ENCODE measurements at places on chromosomes 2 and 18. TPM values are rescaled to one million over a fixed set of nuclear protein-coding genes. Genes with fewer than 3 reads are reported as not detected.

GRCh38 chr2:33316328-33316727 lies 160.1 kb upstream of the RASGRP3 start:
- DNase-seq = no peak

- DNase-seq = no peak
These were observed 24.6 kb downstream of the PTRHD1 start for GRCh38 chr2:24768601-24769000.

DNA sequence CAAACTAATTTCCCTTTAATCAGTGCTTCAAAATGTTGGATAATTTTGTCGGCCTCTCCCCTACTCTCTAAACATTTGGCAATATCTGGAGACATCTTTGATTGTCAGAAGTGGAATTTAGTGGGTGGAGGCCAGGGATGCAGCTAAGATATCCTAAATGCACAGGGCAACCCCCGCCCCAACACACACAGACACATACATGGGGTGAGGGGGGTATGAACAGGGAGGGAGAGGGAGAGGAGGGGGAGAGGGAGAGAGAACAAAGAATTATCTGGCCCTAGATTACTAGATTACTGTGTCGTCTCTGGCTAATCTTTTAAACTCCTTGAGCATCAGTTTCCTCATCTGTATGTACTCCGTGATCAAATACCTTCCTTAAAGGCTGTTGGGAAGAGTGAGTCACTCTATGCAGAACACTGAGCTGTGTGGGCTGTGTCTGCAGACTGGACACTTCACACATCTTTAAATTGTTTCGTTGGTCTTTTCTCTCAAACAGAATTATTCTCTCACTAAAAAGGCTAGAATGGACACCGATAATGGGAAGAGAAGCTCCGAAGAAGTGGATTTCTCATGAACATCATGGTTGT lies 2.9 kb downstream of the RNF149 start:
- DNase-seq = no peak

DNA sequence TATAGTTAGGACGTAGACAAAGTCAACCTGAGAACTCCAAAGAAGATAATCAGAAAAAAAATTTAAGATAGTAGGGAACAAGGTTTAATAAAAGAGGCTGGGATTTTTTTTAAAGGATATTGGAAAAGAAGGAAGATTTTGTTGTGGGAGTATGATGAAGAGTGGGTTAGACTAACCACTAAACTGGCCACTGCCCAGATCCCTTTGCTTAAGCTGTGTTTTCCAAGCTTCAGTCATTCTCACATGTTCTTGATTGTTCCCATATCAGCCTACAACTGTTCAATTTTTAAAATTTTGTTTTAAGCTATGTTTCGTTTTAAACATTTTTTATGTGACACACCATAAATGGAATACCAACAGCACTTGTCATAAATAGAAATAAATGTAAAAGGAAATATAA lies 284.5 kb upstream of the MMADHC start:
- no peak for DNase-seq

DNA sequence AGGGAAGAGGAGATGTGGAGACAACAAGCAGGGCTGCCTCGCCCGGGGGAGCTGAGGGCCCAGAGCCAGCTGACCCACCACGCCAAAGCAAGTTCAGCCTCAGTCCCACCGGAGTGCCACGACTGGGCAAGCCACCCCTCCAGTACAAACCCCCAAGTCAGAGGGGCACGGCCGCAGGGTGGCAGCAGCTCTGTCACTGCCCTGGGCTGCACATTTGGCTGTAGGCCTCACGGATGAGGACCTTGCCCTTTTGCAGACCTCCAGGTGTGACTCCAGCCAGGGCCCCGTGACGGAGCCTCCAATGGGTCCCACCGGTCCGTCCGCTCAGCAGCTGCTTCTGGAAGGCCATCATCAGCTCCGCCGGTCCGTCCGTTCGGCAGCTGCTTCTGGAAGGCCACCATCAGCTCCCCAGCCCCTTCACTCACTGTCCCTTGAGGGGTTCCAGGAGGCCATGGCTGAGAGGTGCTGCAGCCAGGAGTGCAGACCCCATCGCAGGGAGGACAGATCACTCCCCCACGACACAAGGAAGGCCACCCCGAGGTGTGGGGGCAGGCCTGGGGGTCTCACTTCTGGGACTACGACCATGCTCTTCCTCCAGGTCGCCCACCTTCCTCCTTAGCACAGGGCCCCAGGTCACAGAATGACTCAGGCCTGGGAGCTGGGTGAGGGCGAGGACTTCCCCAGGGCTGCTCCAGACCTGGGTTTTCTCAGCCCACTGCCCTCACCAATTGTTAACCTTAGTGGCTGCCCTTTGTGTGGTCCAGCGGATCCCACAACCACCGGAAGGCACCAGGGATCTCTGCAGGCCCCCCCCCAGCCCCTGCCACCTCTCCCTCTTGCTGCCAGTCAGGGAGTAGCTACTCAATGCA lies 24.6 kb upstream of the STK25 start:
- DNase-seq = no peak

GRCh38 chr18:31206787-31207381 lies 44.2 kb upstream of the DSC1 start:
- peak; percentile 33 for DNase-seq

DNA sequence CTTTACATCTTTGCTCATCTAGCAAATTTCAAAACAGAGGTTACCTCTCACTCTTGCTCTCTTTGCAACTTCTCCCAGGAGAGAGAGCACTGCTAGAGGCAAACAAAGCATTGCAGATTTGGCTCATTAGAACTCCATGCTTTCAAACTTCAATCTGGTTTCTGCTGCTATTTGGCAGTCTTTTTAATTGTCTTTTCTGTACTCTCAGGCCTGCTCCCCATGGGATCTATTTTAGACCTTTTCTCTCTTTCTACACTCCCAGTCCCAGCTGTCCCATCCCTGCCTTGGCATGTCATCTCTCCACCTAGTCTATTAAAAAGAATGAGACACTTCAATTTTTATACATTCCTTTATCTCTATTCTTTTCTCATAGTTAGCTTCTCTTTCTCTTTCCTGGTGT lies 15.2 kb downstream of the KCNJ3 start:
- peak; percentile 44 for DNase-seq

DNA sequence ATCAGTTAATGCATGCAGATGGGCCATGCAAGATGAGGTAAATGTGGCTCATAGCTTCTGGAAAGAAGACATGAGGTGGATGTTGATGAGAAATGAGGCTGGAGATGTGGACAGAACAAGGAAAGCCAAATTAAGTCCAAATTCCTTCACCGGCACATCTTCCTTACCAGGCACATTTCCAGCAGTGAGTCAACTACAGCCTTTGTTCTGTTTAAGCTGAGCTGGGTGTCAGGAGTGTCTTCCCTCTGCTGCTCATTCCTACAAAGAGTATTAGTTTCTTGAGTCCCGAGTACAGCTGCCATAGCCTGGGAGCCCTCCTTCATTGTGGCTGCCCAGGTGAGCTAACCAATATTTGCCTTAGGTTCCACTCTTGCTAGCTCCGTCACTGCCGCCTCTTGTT lies 945.0 kb downstream of the SLC4A3 start:
- no peak for DNase-seq

- no peak for DNase-seq
These were observed 45.4 kb upstream of the GORASP2 start for GRCh38 chr2:170883683-170884082.

- DNase-seq = no peak
These were observed 176.8 kb upstream of the MSH6 start for GRCh38 chr2:47606172-47606571.

DNA sequence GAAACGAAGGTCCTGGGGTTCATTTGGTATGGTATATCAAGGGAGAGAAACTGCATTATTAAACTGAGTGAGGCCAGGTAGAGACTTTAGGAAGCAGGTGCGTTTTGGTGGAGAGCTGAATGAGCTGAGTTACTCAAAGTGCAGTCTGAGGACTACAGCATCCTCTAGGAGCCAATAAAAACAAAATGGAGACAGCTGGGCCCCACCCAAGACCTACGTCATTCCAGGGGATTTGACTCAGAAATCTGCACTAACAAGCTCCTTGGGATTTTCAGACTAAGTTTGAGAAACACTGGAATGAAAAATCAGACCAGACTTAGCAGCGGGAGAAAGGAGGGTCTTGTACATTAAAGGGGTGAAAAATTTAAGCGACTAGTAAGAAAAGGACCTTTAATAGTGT lies 131.5 kb downstream of the UXS1 start:
- no peak for DNase-seq

- no peak for DNase-seq
These were observed 221.2 kb downstream of the TGIF1 start for GRCh38 chr18:3671176-3671575.

GRCh38 chr2:238906254-238906935 lies 58.5 kb downstream of the TWIST2 start:
- no peak for DNase-seq

- no peak for DNase-seq
These were observed 59.6 kb upstream of the LINC00305 start for GRCh38 chr18:64208516-64208915.

- peak; percentile 39 for DNase-seq
These were observed 368.7 kb upstream of the ID2 start for GRCh38 chr2:8312861-8313830.

DNA sequence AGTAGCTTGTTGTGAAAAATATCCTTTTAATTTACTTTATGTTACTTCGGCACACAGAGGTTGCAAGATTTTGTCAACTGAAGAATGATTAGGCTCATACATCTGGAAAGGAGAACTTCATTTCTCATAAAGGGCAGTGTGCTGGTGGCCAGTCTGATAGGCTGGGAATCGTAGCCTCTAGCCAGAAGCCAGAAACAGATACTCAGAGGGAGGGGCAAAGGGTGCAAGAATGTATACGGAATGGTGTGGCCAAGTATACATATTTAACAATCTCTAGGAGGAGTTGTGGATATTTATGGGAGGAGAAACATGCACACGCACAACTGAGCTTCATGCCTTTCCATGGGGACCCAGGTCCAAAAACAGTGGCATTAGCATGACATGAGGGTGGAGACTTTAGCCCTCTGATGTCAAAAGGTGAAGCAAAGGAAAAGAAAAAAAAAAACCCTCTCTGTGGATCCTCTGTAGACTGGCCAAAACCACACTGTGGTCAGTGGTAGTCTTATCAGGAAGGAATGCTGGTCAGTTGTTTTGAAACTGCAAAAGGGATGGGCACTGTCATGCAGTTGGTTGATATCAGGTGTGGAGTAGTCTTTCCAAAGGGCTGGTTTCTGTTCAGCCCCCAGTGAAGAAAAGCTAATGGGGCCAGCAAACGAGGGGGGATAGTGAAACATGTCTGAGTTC lies 34.9 kb upstream of the APCDD1 start:
- DNase-seq = no peak

- no peak for DNase-seq
These were observed 972 bp upstream of the MPP4 start for GRCh38 chr2:201699416-201699815.

DNA sequence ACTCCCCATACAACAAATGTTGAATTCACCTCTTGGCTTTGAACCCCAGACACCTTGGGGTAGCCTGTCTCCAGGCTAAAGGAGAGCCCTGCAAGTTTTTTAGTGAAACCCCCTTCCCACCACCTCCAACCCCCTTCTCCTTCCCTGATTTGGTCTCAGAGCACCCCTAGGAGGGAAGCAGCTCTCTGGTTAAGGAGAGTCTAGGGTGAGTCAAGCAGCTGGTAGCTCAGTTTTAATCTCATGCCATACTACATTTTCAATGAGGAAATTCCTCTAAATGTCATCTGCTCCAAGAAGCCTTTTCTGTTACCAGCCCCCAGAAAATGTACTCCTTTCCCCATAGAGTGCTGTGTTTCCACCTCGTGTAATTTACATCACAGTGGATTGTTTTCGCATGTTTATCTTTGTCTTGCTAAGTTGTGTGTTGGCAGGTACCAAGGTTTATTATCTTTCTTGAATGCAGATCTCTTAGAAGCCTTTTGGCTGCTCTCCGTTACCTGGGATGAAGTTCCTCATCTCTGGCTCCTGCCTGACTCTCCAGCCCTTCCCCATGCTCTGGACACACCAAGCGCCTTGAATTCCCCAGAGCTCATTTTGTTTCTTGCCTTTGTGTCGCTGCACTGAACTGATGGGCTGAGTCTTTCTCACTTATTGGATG lies 82.2 kb downstream of the ASAP2 start:
- no peak for DNase-seq

C1QL2 gene
- not detected for total RNA-seq

ITPRIPL1 gene
- 4.9 TPM for total RNA-seq

CNTNAP5 gene
- total RNA-seq = not detected

PRPF40A gene
- 257 TPM for total RNA-seq

ZBTB7C gene
- 0.15 TPM for total RNA-seq

STEAP3 gene
- 1.2 TPM for total RNA-seq

KCNK3 gene
- not detected for total RNA-seq

ACP1 gene
- 173 TPM for total RNA-seq

KIF5C gene
- total RNA-seq = 53.0 TPM

COLEC11 gene
- total RNA-seq = not detected

CXCR1 gene
- total RNA-seq = not detected

CABYR gene
- total RNA-seq = 12.0 TPM

TCF23 gene
- 0.03 TPM for total RNA-seq

TUBB8B gene
- 0.36 TPM for total RNA-seq
